ENCODE measurements at places on chromosomes 3 and 15. TPM values are rescaled to one million over a fixed set of nuclear protein-coding genes. Genes with fewer than 3 reads are reported as not detected.

GP5 gene
- 0.29 TPM for total RNA-seq

PROS1 gene
- total RNA-seq: 25.4 TPM

PRTG gene
- total RNA-seq: 8.6 TPM

ARGFX gene
- total RNA-seq: not detected

CCR8 gene
- total RNA-seq: not detected

CSTA gene
- total RNA-seq: not detected

THBS1 gene
- total RNA-seq: 2,289 TPM

TLR9 gene
- not detected for total RNA-seq
